Testis (tissue), 5 donors: ENCODE measurements at places on chromosomes 1 and 21. TPM values are rescaled to one million over a fixed set of nuclear protein-coding genes. Genes with fewer than 3 reads are reported as not detected.

Gene RIMKLA
- 2.6 TPM for total RNA-seq

Gene IFI16
- 39.8 TPM for total RNA-seq

Gene OR4F16
- 4.3 TPM for total RNA-seq

Gene CDC42
- total RNA-seq = 139 TPM

Gene ERMAP
- 10.6 TPM for total RNA-seq

Gene WNT4
- 0.55 TPM for total RNA-seq

Gene DENND4B
- 54.5 TPM for total RNA-seq

Gene OVAAL
- not detected for total RNA-seq

Gene PTGFRN
- total RNA-seq = 26.8 TPM

Gene TRAF5
- total RNA-seq = 20.3 TPM

Gene MIXL1
- 0.39 TPM for total RNA-seq

GRCh38 chr1:119531606-119532323 is 24.8 kb downstream of the HSD3B1 start:
- H3K27ac ChIP-seq = no peak overlapping the region
- no peaks in the 10 kb centered on the region for H3K36me3 ChIP-seq
- H3K4me3 ChIP-seq = no peak overlapping the region
- no peaks in the 10 kb centered on the region for H3K27me3 ChIP-seq
- no peak for DNase-seq
- H3K4me1 ChIP-seq = no peaks in the 10 kb centered on the region

DNA sequence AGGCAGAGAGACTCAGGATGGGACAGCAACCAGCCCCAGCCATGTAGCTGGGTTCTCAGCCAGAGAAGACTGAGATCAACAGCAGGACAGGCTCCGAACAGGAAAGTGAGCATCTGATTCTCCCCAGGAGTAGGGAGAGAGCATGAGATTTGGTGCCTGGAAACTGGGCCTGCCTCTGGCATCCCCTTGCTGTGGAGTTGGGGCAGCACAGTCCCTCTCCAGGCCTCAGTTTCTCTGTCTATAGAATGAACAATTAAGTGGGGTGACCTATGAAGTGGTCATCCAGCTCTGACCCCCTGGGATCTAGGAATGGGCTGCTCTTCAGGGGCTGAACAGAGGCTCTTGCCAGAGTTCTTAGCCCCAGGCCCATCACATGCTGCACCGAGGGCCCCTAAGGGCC is 55.6 kb downstream of the KLHDC7A start:
- no peak overlapping the region for H3K4me3 ChIP-seq
- H3K27ac ChIP-seq = no peak overlapping the region
- no peak for DNase-seq

GRCh38 chr1:45621501-45621836 is 2.4 kb downstream of the CCDC17 start:
- H3K27ac ChIP-seq = peak overlapping the region; percentile 57
- H3K36me3 ChIP-seq = no peaks in the 10 kb centered on the region
- peaks cover 8% of the 10 kb centered on the region for H3K4me1 ChIP-seq
- H3K4me3 ChIP-seq = no peak overlapping the region
- H3K27me3 ChIP-seq = no peaks in the 10 kb centered on the region
- no peak for DNase-seq

GRCh38 chr1:114458237-114458777 is 52.7 kb downstream of the TRIM33 start:
- no peak for DNase-seq
- H3K4me3 ChIP-seq = no peak overlapping the region
- no peaks in the 10 kb centered on the region for H3K4me1 ChIP-seq
- no peaks in the 10 kb centered on the region for H3K36me3 ChIP-seq
- H3K27me3 ChIP-seq = no peaks in the 10 kb centered on the region
- no peak overlapping the region for H3K27ac ChIP-seq

DNA sequence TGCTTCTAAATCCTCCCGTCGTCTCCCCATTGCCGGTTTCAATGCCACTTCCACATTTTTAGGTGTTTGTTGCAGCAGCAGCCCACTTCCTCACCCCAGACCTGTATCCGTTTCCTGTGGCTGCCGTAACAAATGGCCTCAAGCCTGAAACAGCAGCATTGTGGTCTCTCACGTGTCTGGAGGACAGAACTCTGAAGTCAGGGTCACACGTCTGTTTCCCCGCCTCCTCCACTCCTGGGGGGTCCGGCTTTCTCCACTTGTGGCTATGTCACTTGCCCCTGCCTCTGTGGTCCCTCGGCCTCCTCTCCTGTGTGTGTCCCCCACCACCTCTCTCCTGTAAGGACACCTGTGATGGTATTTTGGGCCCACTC is 21.8 kb downstream of the TRPM2 start:
- no peak overlapping the region for H3K4me3 ChIP-seq
- H3K27ac ChIP-seq = no peak overlapping the region
- DNase-seq = peak; percentile 26

DNA sequence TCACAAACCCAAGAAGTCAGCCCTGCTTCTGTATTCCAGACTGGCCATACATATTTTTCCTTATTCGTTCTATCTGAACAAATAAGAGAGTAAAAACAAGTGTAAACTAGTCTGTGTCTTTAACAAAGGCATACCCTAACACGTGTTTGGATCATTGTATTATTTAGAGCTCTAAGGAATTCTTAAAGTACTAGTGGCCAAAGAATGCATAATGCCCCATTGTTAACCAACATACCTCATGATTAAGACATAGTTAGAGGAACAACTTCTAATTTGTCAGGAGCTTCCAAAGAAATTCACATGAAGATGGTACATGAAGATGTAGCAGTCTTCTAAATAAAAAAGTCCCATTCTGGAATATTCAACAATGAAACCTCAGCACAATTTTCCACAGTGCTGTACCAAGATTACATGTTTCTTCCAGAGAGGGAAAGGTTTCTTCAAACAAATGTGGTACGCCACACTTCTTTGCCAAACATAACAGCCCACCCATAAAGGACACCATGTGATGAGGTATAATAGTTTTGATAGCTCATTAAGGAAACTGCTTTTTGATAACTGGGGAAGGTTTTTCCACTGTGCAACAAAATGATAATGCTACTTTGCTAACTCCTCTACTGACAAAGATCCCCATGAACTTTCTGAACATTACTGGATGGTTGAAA is 5.0 kb downstream of the PALMD start:
- H3K27me3 ChIP-seq = no peaks in the 10 kb centered on the region
- H3K36me3 ChIP-seq = no peaks in the 10 kb centered on the region
- no peak for DNase-seq
- peak overlapping the region; percentile 81 for H3K27ac ChIP-seq

DNA sequence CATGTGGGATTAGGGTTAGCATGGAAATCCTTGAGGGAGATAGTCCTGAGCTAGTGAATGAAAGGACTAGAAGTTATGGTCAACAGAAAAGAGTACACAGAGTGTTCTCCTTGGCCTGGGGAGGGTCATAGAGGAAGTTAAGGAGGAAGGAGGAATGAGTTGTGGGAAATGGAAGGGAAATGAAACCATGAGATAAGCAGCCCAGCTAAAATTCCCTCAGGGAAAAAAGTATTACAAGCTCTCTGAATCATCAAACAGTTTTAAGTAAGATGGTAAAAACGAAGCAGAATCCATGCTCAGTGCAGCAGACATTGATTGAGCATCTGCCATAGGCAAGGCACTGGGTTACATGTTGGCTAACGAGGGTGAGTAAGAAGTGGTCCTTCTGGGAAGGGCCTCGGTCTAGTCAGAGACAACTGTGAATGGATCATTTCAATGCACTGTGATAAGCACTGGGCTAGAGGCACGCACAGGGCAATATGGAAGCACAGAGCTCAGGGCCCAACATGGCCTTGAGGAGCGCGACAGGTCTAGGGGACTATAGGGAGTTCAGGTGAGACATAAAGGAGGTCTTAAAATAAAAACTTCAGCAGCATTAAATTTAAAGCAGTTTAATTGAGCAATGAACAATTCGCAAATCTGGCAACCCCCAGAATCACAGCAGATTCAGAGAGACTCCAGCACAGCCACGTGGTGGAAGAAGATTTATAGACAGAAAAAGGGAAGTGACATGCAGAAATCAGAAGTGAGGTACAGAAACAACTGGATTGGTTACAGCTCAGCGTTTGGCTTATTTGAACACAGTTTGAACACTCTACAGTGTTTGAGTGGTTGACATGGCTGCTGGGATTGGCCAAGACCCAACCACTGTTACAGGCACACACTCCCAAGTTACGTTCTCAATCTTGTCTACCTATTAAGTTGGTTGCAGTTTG is 219.5 kb downstream of the HLX start:
- no peak for DNase-seq
- H3K36me3 ChIP-seq = no peaks in the 10 kb centered on the region
- H3K27ac ChIP-seq = no peak overlapping the region
- H3K4me1 ChIP-seq = no peaks in the 10 kb centered on the region

- H3K27me3 ChIP-seq = no peaks in the 10 kb centered on the region
- H3K27ac ChIP-seq = no peak overlapping the region
- no peaks in the 10 kb centered on the region for H3K4me1 ChIP-seq
- no peak overlapping the region for H3K4me3 ChIP-seq
- no peak for DNase-seq
- H3K36me3 ChIP-seq = no peaks in the 10 kb centered on the region
Observed at GRCh38 chr1:145878724-145879123, 6.9 kb downstream of the ANKRD35 start.

- DNase-seq = peak; percentile 28
- H3K27me3 ChIP-seq = no peaks in the 10 kb centered on the region
- H3K4me1 ChIP-seq = no peaks in the 10 kb centered on the region
- no peaks in the 10 kb centered on the region for H3K36me3 ChIP-seq
- H3K27ac ChIP-seq = no peak overlapping the region
Observed at GRCh38 chr1:53681977-53682685, 56.8 kb downstream of the GLIS1 start.

DNA sequence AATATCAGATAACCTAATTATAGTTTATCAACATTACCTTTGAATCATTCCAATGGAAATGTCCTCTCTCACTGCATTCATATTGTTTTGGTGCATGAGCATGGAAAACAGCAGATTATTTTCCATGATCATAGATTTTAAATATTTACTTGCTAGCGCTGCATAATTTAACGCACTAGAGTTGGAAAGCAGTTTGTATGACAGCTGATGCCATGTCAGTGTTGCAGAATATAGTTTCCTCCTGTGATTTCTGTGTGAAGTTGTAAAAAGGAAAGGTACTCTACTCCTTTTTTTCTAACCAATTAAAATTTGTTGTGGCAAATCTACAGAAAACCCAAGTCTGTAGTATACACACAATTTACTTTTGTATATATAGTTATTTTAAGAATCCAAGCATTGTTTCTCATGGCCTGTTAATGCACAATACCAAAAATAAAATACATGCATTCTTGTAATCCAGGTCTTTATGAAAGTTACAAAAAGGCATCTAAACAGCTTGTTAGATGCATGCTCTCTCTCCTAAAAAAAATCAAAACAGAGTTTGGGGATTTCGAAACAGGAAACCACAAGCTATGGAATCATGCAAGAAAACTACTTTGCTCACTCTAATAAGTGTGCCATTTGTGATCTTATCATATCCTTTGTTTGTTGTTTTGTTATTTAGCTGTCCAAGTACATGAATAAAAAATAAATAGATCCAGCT is 1.9 kb upstream of the ATG4C start:
- H3K36me3 ChIP-seq = no peaks in the 10 kb centered on the region
- peaks cover 8% of the 10 kb centered on the region for H3K4me1 ChIP-seq

DNA sequence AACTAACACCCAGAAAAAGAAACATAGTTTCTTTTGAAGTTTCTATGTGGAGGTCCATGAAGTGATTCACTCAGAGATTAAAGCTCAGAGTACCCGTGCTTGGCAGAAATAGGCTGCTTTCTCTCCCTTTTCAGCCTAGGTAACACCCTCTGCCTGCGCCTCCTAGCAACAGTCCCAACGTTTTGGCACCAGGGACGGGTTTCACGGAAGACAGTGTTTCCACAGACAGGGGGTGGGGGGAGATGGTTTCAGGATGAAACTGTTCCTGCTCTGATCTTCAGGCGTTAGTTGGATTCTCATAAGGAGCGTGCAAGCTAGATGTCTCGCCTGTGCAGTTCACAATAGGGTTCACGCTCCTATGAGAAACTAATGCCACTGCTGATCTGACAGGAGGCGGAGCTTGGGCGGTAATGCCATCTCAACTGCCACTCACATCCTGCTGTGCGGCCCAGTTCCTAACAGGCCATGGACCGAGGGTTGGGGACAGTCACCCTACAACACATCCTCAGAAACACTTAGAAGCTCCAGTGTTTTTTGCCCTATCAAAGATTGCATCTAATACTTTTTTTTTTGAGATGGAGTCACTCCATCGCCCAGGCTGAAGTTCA is 53.2 kb downstream of the CHML start:
- H3K4me1 ChIP-seq = no peaks in the 10 kb centered on the region
- H3K36me3 ChIP-seq = no peaks in the 10 kb centered on the region
- no peak overlapping the region for H3K27ac ChIP-seq
- no peaks in the 10 kb centered on the region for H3K27me3 ChIP-seq
- no peak for DNase-seq
- H3K4me3 ChIP-seq = no peak overlapping the region

GRCh38 chr1:168086438-168086837 is 50.3 kb downstream of the GPR161 start:
- no peaks in the 10 kb centered on the region for H3K27me3 ChIP-seq
- H3K27ac ChIP-seq = no peak overlapping the region
- DNase-seq = no peak

- H3K4me3 ChIP-seq = no peak overlapping the region
- no peaks in the 10 kb centered on the region for H3K27me3 ChIP-seq
- peaks cover 23% of the 10 kb centered on the region for H3K4me1 ChIP-seq
Observed at GRCh38 chr1:12475947-12476346, 142.1 kb downstream of the DHRS3 start.

GRCh38 chr1:20194757-20195461 is 8.6 kb upstream of the PLA2G2C start:
- H3K36me3 ChIP-seq = no peaks in the 10 kb centered on the region
- H3K27ac ChIP-seq = no peak overlapping the region
- DNase-seq = peak; percentile 69
- peaks cover 13% of the 10 kb centered on the region for H3K4me1 ChIP-seq
- no peak overlapping the region for H3K4me3 ChIP-seq

- no peaks in the 10 kb centered on the region for H3K27me3 ChIP-seq
- no peaks in the 10 kb centered on the region for H3K36me3 ChIP-seq
- no peaks in the 10 kb centered on the region for H3K4me1 ChIP-seq
- no peak for DNase-seq
Observed at GRCh38 chr1:39727221-39727931, 11.3 kb upstream of the PPIE start.

- H3K4me3 ChIP-seq = no peak overlapping the region
- H3K4me1 ChIP-seq = no peaks in the 10 kb centered on the region
- DNase-seq = no peak
- H3K27ac ChIP-seq = no peak overlapping the region
- H3K27me3 ChIP-seq = no peaks in the 10 kb centered on the region
- H3K36me3 ChIP-seq = no peaks in the 10 kb centered on the region
Observed at GRCh38 chr1:216498277-216498676, 75.0 kb upstream of the USH2A start.

DNA sequence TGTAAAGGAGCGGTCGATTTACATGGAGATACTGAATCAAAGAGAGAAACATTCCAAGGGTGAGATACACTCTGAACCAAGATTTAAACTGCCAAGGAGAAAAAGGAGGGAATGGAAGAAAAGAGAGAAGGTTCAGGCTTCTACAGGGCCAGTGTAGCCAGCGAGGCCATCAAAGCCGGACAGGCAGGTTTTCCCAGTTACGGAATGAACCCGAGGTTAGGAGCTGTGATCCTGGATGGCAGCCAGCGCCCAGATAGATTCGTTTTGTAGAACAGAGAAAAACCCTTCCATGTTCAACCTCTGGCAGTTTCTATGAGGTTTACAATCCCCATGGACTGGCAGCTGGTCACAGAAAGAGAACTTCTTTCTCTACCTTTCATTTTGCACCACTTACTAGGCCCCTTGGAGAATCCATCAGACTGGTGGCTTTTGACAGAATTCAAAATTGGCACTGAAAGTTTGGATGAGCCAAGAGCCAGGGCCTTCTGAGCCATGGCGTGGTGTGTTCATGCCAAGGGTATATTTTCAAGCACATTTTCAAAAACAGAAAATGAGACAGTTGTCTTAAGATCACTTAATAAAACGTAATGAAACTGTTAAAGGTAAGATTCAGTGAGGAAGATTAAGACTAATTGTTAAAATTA is 171.5 kb downstream of the RUNX1 start:
- no peaks in the 10 kb centered on the region for H3K36me3 ChIP-seq
- DNase-seq = no peak
